T-helper 2 cell (primary cell): ENCODE measurements at places on chromosomes 5 and 9.

- DNase-seq = no peak
Measured at GRCh38 chr9:83707518-83707767, 315 bp downstream of the UBQLN1 start.

DNA sequence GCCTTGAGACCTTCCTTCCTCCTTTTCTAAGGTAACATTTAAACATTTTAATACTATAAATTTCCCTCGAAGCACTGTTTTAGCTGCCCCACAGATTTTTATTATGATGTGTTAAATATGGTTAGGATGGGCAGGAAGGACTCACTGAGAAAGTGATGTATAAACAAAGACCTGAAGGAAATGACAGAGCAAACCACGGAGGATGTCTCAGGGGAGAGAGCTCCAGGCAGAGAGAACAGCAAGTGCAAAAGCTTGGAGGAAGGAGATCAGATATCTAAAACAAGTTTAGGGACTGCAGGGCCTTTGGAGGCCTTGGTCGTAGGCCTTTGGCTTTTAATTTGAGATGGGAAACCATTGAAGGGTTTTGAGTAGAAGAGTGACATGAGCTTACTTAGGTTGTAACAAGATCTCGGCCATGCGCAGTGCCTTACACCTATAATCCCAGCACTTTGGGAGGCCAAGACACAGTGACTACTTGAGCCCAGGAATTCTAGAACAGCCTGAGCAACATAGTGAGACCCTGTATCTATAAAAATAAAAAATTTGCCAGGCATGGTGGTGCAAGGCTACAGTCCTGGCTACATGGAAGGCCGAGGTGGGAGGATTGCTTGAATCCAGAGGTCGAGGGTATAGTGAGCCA lies 35.5 kb upstream of the LRRTM2 start:
- no peak for DNase-seq

GRCh38 chr5:56176155-56176798 lies 56.9 kb downstream of the ANKRD55 start:
- DNase-seq = no peak

DNA sequence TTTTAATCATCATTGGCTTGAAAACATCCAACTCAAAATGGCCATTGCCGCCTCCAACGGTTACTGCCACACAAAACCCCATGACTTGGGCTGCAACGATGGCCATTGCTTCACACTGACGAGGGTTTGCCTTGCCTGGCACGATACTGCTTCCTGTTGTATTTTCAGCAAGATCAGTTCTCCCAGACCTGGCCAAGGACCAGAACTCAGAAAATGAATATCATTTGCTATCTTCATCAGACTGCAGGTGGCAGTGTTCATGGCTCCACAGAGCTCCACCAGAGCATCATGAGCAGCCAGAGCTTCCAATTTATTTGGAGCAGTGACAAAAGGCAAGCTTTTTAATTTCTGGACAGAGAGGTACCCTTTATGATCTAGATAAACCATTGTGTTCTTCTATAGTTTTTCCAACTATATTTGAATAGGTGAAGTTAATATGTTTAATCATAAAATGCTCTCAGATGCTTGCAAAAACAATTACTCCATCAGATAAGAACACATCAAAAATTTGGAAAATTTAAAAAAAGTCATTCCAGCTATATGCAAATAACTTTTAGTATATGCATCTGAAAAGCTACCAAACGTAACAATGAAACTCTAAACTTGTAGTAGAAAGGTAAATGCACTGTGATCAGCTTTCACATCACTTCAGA lies 10.4 kb downstream of the AMACR start:
- no peak for DNase-seq

- DNase-seq = no peak
Measured at GRCh38 chr5:125408448-125409233, 662.2 kb upstream of the ZNF608 start.

- DNase-seq = no peak
Measured at GRCh38 chr5:53169933-53170332, 60.4 kb upstream of the MOCS2 start.

DNA sequence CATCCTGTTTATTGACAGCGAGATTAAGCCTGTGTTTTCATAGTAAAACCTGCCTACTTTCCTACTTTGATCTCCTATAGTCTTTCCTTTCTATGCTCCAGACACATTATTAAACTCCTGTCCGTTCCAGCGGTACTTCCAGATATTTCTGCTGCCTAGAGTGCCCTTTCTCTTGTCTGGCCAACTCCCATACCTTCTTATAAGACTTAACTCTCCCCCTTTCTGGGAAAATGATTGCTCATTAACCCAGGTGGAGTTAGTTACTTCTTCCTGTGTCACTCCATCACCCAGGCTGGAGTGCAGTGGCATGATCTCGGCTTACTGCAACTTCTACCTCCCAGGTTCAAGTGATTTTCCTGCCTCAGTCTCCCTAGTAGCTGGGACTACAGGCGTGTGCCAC lies 33.1 kb downstream of the KDM4C start:
- no peak for DNase-seq

- no peak for DNase-seq
Measured at GRCh38 chr9:134180786-134181647, 16.7 kb upstream of the RNU6ATAC start.

- no peak for DNase-seq
Measured at GRCh38 chr5:79983618-79984017, 7.4 kb downstream of the MTX3 start.

- no peak for DNase-seq
Measured at GRCh38 chr5:130110328-130110727, 206.1 kb downstream of the CHSY3 start.

DNA sequence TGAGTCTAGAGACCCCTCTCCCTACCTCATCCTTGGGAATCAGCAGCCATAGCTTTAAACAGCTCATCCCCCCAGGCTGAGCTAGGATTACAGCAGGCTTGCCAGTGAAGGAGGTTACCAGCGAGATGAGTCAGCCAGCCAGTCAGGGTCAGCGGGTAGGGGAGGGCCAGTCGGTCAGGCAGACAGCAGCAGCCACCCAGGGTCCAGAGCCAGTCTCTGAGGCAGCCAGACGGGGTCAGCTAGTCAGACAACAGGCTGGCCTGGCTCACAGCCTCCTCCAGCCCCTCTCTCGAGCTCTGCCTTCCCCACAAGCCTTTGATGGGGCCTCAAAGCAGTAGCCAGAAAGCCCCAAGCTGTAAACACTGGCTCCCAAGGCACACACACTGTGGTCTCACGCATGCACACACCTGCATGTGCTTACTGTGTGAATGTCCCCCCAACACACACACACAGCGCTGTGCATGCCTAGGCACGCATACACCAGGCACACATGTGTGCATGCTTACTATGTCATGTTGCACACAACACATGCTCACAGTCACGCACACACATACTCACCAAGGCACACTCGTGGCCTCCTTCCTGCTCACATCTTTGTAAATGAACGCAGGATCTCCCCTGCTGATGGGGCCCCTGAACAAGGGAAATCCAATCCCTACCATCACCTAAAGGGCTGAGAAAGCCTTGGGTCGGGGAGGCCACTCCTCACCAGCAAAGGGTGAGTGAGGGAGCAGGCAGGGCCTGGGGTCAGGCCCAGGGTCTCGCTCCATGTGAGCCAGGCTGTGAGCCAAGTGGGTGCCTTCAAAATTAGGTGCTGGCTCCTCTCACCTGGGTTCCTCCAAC lies 28.2 kb upstream of the CPLX2 start:
- no peak for DNase-seq

- no peak for DNase-seq
Measured at GRCh38 chr5:104646416-104646815, 1083.8 kb upstream of the NUDT12 start.

DNA sequence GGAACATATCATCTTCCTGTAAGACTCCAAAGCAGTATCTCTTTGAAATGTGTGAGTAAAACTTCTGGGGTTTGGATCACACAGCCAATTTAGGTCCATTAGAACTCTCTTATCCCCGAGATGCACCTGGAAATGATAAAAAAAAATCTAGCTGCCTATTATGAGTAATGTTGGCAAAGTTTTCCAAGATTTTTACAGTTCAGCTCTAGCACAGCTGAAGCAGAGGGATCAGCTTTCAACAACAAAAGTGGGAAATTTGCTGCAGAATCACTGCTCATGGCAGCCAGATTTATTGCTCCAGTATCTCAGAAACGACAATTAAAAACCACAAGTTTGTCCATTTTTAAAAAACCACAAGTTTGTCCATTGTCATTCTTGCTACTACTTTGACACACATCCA lies 292.2 kb downstream of the IRX2 start:
- DNase-seq = no peak

GRCh38 chr9:136696502-136696901 lies 9.2 kb upstream of the AGPAT2 start:
- DNase-seq = no peak

- DNase-seq = no peak
Measured at GRCh38 chr9:129415942-129416651, 204.8 kb downstream of the C9orf50 start.

GRCh38 chr9:90044263-90044662 lies 439.5 kb downstream of the GADD45G start:
- DNase-seq = no peak

DNA sequence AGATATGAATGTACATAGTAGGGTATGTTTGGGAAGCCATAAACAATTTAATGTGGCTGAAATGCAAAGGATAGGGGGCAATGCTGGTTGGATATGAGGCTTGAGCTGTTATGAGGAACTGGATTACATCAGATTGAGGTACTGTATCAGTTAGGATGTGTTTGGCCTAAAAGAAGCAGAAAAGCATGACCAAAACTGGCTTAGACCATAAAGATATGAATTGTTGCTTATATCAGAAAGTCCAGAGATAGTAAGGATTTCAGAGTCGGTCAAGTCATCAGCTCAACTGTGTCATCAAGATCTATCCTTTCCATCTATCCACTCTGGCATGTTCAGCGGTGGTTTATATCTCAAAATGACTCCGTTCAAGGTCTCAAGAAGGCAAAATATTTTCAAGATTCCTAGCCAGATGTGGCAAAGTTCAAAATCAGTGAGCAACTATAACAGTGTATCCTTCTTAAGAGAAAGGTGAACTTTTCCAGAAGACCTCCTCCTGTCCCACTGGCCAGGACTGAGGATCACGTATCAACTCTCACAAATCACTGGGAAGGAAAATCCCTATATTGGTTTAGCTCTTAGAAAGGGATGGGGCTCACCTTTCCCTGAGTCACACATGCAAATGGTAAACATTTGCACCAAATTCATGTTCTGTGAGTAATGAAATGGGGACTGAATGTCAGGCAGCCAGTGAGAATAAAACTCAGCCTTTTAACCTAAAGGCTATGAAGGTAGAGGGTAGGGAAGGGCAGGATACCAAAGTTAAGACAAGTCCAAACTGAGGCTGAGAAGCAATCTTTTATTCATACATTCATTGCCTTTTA lies 257.8 kb downstream of the TRIM32 start:
- DNase-seq = no peak

GRCh38 chr5:79809743-79810142 lies 120.1 kb downstream of the CMYA5 start:
- no peak for DNase-seq

- no peak for DNase-seq
Measured at GRCh38 chr5:143638654-143639053, 173.3 kb upstream of the HMHB1 start.

GRCh38 chr9:122128007-122128968 lies 31.3 kb downstream of the NDUFA8 start:
- no peak for DNase-seq

DNA sequence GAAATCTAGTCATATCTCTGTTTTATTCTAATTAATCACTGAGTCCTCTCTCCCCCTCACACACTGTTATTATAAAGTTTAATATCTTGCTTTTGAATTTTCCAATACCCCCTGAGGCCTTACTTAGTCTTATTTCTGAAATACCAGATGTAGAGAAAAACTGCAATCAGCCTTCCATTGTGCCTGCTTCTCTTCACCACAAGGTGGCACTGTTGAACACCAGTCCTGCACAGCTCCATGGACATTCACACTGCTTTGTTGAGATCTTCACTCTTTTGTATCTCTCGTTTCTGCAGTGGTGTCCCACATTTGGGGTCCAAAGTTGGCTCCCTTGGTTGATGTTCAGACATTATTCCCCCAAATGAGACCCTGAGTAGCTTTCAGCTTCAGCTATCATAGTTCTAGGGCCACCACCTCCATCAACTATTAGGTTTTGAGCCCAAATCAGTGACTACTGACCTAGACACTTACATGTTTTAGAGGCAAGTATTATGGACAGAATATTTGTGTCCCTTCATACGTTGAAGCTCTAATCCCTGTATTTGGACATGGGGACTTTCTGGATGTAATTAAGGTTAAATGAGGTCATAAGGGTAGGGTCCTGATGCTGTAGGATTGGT lies 24.3 kb downstream of the BOD1 start:
- DNase-seq = no peak

DNA sequence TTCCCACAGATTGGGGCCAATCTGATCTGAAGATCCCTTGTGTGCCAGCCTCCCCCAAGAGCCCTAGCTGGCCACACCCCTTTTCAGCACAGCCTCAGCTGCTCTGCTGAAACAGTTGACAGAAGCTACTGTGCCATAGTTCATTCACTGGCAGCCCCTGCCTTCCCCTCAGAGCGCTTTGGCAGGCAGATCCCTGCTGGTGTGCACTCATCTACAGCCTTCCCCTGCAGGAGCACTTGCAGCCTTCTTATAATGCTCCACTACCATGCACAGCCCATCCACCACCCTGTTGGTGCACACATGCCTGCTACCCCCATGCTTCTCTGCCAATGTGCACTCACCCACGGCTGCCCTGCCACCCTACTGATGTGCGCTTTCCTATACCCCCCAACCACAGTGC lies 471.3 kb downstream of the MTRR start:
- no peak for DNase-seq

- DNase-seq = no peak
Measured at GRCh38 chr5:112869948-112870347, 8.9 kb downstream of the SRP19 start.
